OCI-LY7 (cell line): ENCODE measurements at places on chromosomes 5 and 9. TPM values are rescaled to one million over a fixed set of nuclear protein-coding genes. Genes with fewer than 3 reads are reported as not detected.
A peak's percentile ranks its signal among the peaks of the same experiment; 100 is the strongest.

DNA sequence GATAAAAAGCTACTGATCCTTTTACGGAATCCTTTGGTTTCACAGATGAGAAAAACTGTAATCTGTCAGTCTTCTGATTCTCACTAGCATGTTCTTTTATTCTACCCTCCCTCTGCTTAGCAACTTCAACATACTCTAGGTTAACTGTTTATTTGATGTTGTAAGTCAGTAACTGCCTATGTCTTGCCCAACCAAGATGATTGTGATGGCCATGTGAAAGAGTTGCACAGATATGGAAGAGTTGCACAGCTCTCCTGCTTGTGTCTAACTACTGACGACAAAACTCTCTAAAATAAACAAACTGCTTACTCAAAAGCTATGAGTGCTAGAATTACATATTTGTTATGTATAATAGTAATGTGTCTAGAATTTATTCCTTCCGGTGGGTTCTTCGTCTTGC is 227.3 kb upstream of the DAB2 start:
- no peak for DNase-seq

DNA sequence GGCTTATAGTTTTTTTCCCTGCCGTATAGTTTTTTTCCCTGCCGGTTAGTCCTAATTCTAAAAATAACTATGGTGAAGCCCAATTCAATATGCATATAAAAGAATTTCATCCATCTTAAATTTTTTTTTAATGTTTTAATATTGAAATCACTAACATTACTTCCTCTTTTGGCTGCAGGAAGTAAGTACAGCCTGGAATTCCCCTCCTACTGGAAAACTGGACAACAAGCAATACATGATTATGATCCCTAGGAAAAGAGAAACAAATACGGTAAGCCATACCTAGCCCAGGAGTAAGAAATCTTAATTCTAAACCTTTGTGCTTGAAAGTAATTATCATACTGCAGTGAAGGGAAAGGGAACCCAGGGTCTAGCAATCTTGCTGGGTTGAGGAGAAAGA is 119.0 kb downstream of the NR3C1 start:
- no peak for DNase-seq

- peak; percentile 12 for DNase-seq
These were observed 1.7 kb downstream of the RRAGA start for GRCh38 chr9:19050637-19051591.

DNA sequence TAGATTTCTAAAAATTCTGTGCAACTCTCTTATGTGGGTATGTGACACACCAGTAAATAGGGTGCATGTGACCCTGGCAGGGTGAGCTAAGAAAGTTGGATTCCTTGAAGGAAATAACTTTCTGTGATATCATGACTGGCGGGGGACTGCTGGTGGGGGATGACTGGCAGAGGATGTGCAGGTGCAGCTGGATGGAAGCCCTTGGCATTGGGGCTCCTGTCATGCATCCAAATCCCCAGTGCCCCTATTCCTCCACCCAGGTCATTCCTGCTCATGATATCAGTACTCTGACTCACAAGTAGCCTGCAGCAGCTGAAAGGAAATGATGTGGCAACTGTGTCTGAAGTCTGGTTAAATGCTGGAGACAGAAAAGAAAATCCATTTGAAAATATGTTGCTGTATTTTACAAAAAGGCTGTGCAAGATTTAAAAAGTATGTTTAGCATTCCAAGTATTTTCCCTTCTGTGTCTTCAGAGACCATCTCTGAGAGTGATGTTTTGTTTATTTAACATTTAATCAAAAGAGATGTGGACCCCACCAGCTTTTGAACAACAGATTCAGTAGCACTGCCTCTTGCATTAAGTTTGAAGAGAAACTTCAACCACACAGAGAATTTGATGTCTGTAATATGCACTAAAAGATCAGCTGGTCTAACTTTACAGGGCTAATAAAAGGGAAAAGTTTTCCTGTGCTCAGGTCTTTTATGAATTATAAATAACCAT is 17.9 kb upstream of the ZSWIM6 start:
- no peak for DNase-seq

GRCh38 chr5:65955746-65956145 is 29.4 kb downstream of the ERBIN start:
- DNase-seq = no peak

GRCh38 chr5:36239370-36240293 is 2.1 kb downstream of the NADK2 start:
- DNase-seq = peak; percentile 57

- no peak for DNase-seq
These were observed 28.7 kb upstream of the TIMD4 start for GRCh38 chr5:156991714-156992113.

The PLAC8L1 gene
- 1.7 and 2.1 TPM in 2 replicates for total RNA-seq

The PCDHB4 gene
- total RNA-seq = not detected in 2 replicates

The PCDHB14 gene
- not detected in 2 replicates for total RNA-seq

DNA sequence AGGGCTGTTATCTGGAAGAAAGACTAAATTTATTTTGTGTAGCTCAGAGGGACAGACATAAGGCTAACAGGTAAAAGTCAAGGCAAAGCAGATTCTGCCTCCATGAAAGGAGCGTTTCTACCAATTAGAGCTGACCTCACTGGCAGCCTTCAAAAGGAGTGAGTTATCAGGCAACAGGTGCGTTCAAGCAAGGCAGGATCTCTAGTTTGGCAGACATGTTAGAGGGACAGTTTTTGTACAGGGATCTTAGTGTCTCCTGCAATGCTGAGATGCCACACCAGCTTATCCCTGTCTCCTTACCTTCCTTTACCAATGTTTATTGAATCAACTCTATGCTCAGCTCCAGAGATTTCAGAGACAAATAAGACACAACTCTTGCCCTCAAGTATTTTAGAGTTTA is 73.8 kb downstream of the NRG2 start:
- no peak for DNase-seq

GRCh38 chr5:123429993-123430392 is 6.8 kb upstream of the CEP120 start:
- DNase-seq = no peak
